Activated CD4-positive, alpha-beta T cell treated with anti-CD3 and anti-CD28 coated beads, Interleukin-2, amount 50 U/mL, for 4 hours (primary cell): ENCODE measurements at places on chromosomes 11 and 22.

GRCh38 chr22:46405901-46406300 lies 70.4 kb downstream of the TRMU start:
- DNase-seq: no peak

DNA sequence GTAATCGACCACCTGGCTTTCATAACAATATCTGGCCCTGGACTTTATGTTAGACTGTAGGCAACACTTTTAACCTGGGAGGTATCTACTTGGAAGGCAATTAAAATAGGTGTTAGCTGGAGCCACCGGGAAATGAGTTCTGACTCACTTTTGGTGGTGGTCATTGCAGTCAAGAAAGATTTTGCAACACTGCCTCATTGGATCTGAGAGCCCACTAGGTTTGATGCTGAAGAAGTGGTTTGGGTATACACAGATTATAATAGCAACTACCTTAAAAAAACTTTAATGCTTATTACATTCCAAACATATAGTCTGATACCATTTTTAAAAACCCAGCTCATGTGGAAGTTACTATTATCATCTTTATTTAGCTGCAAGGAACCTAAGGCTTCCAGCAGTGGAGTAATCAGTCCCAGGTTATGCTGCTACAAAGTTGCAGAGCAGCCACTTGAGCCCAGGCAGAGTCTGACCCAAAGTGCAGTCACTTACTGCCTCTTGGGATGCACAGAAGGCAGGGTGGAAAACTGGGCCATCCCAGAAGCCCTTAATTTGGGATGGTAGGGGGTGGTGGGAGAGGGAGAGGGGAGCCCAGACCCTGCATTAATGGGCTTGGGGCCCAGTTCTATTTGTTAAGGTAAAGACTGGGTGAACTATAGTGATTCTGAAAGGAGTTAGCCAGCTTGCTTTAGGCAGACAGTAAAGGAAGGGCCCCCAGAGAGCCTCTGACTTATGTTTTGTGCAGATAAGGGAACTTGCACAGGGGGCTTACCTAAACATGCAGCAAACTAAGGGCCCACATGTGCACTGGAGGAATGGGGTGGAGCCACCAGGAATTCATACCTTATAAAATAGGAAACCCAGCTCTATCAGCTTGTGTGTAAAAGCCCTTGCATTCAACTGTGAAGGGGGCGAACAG lies 149.4 kb downstream of the SNX19 start:
- no peak for DNase-seq

GRCh38 chr11:66800720-66801428 lies 42.4 kb upstream of the RCE1 start:
- DNase-seq: no peak

GRCh38 chr11:45683271-45684058 lies 18.0 kb upstream of the CHST1 start:
- no peak for DNase-seq

DNA sequence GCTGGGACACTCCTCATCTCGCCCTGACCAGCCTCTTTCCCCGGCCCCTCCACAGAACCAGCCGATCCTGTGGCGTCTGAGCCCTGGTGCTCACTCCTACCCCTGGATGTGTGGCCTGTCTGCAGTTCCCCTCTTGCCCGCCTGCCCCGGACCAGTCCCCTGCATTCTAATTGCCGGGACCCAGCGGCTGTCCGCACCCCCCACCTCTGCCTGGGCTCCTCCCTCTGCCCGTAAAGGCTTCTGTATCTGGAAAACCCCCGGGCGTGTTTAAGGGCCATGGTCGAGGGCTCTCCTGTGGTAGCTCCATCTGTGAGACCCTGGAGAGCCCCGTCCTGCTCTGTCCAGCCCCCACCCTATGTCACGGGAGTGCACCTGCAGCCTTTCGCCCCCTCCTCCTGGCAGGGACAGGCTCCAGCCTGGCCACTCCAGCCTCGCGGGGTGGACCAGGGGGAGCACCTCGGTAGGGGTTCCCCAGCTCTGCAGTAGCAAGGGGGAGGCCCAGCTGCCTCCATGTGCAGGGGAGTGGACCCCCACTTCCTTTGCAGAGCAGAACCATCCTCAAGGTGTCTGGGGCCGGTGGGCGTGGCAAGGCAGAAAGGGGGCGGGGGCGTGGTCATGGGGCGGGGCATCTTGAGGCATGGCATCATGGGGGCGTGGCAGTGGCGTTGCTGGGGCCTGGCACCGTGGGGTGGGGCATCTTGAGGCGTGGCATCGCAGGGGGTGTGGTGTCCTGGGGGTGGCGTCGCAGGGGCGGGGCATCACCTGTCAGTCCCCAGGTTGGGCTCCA lies 430.4 kb downstream of the TBC1D22A start:
- DNase-seq: no peak

- DNase-seq: no peak
Measured at GRCh38 chr11:57214098-57214417, 23.0 kb downstream of the APLNR start.

DNA sequence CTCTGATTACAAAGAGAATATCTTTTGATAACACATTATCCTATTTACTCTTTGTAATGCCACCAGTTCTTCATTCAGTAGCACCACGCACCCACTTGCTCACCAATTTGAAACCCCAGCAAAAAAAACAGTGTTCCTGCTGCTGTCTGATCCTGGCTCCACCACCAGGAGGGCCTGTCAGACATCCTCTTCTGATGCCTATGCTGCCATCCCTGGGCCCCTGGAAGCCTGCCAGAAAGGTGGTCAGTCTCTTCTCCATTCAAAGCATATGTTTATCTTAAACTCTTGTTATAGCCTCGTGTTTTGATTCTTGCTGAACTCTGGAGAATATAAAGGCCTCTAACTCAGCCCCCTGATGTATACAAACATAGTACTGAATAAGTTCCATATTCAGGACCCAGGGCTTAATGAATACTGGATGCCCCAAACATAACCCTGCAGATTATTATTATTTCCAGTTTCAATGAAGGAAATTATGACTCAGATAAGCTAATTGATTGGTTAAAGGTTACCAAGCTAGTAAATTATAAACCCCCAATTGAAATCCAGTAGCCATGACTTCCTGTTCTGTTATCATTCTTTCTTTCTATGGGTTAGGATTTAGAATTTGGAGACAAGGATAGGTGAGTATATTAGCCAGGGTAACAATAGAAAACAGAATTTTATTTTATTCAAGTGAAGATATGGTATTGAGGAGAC lies 116.7 kb downstream of the NTM start:
- no peak for DNase-seq

DNA sequence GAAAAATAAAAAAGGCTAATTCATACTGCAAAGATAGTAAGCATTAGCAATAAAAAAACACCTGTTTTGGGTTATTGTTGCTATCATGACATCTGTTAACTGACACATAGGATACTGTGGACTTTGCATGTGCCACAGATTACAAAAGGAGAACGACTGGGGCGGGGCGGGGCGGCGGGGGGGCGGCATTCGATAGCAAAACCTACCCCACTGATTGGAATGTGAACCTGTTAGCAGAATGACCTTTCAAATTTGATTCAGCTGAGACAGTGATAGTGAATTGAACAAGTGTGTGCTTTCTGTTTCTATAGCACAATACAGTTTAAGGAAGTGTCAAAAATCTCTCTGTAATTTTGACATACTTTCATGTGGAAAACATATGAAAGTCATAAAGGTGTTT lies 14.9 kb downstream of the MMP20 start:
- DNase-seq: no peak

- no peak for DNase-seq
Measured at GRCh38 chr11:18005376-18006129, 7.3 kb downstream of the SERGEF start.

DNA sequence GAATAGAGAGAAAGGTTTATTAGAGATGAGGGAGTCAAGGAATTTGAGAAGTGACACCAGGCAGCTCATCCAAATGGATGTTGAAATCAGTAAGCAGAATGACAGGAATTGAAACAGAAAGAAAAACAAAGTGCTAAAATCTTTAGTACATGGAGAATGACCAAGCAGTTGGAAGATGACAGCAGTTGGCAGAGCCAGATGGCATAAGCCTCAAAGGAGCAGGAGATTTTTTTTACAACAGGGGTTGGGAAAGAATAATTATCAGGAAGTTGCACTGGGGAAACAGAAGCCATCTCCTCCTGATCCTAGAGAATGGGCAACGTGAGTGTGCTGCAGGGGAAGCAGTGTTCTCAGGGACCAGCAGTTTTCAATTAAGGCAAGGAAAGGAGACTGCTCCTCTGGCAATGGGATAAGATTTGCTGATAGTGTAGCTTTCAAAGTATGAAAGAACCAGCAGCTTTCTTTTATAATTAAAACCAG lies 28.9 kb downstream of the RAB39A start:
- DNase-seq: no peak

- no peak for DNase-seq
Measured at GRCh38 chr11:69463181-69463994, 18.1 kb upstream of the LINC01488 start.

DNA sequence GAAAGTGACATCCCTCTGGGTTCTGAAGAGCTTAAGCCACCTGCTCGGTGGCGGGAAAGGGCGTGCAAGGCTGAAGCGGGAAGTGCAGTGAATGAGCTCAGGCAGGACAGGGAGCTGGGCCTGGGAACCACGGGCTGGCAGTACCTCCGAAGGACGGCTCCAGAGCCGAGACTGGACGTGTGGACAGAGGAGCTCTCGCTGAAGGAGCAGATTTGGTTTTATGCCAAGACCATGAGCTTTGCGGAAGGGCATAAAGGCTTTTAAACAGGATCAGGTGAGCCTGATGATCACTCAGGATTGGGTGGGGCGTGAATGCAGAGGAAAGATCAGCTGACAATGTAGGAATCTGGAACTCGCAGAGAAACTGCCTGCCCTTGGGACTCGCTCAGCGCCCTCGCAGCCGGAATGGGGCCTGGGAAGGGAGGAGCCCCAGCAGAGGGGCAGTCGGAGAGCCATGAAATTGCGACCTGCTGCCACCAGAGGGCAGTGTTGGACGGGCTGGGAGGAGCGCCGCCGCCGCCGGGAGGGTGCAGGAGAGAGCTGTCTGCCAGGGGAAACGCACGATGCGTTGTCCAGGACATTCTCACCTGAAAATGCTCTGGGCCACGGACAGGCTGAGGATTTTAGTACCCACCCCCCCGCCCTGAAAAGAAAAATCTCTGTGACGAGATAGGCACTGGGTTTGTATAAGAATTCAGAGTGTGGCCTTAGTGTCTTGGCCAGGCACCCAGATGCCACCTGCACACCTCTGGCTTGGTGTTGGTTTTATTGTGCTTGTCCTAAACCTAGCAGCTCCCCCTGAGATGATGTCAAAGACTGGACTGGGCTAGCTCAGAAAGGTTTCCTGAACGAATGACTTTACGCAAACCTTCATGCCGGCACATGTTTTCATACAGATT lies 324.4 kb downstream of the NTM start:
- peak; percentile 15 for DNase-seq

DNA sequence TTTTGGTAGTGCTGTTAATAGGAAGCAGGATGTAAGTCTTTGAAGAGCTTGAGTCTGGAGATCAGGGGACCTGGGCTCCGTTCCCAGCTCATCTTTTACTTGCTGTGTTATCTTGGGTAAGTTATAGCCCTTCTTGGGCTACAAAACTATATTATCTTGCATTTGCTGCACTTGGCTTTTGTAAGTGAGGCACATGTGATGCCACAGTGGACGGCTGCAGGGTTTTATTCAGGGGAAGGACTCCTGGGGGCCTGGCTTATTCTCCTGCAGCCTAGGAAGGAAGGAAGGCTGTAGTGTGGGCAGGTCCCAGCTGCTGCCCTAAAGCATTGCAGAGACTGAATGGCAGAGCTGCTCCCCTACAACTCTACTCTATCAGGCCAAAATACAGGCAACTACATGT lies 6.4 kb downstream of the CD82 start:
- DNase-seq: no peak

DNA sequence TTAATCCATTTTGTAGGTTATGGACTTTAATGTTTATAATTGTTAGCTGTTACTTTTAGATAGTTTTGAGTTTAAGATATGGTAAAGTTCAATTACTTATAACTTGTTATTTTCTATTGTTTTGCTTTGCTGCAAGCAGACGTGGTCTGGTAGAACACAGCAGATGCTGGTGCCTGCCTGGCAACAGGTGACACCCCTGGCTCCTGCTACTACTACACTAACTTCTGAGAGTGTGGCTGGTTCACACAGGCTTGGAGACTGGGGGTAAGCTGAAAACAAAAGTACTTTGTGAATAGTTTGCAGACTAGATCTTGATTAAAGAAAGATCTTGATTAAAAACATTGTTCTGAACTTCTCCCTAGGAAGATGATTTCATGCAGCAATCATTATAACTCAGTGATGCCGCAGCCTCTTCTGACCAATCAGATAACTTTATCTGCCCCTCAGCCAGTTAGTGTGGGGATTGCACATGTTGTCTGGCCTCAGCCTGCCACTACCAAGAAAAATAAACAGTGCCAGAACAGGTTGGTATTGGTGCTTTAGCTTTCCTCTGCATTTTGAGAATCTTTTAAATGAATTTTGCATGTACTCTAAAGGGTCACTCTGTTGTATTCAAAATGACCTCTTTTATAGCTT lies 90.4 kb downstream of the HIPK3 start:
- no peak for DNase-seq

GRCh38 chr11:129721685-129722084 lies 94.0 kb upstream of the TMEM45B start:
- DNase-seq: no peak

DNA sequence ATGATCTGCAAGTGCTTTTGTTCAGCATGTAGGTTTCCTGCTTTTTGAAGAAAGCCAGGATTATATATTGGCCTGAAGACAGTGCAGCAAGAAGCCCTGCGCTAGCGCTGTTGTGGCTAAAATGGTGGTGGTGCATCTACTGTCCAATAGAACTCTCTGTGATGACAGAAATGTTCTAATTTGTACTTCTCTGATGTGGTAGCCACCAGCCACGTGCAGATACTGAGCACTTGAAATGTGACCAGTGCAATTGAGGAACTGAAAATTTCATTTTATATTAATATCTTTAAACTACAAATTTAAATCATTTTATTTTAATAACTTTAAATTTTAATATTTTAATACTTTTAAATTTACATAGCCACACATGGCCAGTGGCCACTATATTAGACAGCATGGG lies 73.0 kb upstream of the PAX6 start:
- DNase-seq: no peak

DNA sequence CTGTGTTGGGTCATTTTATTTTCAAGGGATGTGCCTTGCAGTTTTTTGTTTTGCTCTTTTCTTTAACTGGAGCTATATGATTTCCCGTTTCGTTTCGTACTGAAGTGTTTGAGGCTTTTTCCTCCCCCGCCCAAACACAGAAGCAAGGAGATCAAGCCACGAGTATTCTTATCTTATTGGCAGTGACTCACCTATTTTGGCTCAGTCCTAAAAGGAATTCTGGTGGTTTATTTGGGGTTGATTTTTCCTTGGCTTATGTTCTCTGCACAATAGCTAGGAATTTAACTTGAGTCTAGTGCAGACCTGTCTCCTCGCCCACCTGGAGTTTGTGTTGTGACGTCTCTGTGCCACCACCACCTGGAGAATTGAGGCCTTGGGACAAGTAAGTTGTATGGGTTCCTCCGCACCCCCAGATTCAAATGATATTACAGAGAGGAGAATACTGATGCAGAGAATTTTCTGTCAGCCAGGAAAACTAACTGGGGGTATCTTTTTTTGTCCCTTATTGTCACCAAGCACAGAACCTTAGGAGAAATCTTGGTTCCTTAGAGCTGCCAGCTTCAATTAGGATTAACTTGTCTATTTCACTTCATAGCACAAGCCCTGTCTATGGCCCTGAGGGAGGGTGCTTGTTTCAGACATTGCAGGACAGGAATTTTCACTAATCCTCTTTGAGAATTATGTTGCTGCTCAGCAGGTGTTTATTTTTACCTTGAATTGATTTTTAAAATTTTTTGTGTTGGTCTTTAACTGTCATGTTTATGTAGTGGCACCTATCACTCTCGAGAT lies 90.4 kb upstream of the BIRC3 start:
- no peak for DNase-seq
